Osteoblast (primary cell): ENCODE measurements at places on chromosomes 5 and 9. TPM values are rescaled to one million over a fixed set of nuclear protein-coding genes. Genes with fewer than 3 reads are reported as not detected.

WWC1 gene
- total RNA-seq, result 0.88 and 1.4 TPM in 2 replicates

COL23A1 gene
- under 0.01 TPM in 1 of 2 replicates, not detected in the other for total RNA-seq

SMU1 gene
- 31.1 and 31.8 TPM in 2 replicates for total RNA-seq

TRIM7 gene
- total RNA-seq, result 0.29 and 0.72 TPM in 2 replicates

GPR151 gene
- not detected in 2 replicates for total RNA-seq

FOXI1 gene
- not detected in 2 replicates for total RNA-seq

SLCO4C1 gene
- total RNA-seq, result 2.5 and 4.1 TPM in 2 replicates

NDUFA8 gene
- total RNA-seq, result 17.0 and 18.3 TPM in 2 replicates

FRMPD1 gene
- total RNA-seq, result not detected in 2 replicates

SUSD1 gene
- total RNA-seq, result 13.3 and 14.5 TPM in 2 replicates

CACNA1B gene
- total RNA-seq, result under 0.01 TPM in 2 replicates

SLC25A48 gene
- not detected in 2 replicates for total RNA-seq

ORM2 gene
- not detected in 2 replicates for total RNA-seq

SUSD3 gene
- 0.36 and 0.88 TPM in 2 replicates for total RNA-seq

CARTPT gene
- not detected in 2 replicates for total RNA-seq

PCDHB8 gene
- total RNA-seq, result 0.36 and 0.88 TPM in 2 replicates

GCNT4 gene
- total RNA-seq, result 2.5 and 2.7 TPM in 2 replicates

HTR4 gene
- total RNA-seq, result not detected in 2 replicates

CDK9 gene
- total RNA-seq, result 54.8 and 56.1 TPM in 2 replicates

NR2F1 gene
- 7.2 and 10.6 TPM in 2 replicates for total RNA-seq

TTC16 gene
- total RNA-seq, result under 0.01 TPM in 1 of 2 replicates, not detected in the other

URM1 gene
- 29.2 and 35.1 TPM in 2 replicates for total RNA-seq

HMGCS1 gene
- 222 and 277 TPM in 2 replicates for total RNA-seq

ANXA1 gene
- 803 and 816 TPM in 2 replicates for total RNA-seq
